ENCODE measurements at places on chromosomes 12 and 14. TPM values are rescaled to one million over a fixed set of nuclear protein-coding genes. Genes with fewer than 3 reads are reported as not detected.
A peak's percentile ranks its signal among the peaks of the same experiment; 100 is the strongest.

DNA sequence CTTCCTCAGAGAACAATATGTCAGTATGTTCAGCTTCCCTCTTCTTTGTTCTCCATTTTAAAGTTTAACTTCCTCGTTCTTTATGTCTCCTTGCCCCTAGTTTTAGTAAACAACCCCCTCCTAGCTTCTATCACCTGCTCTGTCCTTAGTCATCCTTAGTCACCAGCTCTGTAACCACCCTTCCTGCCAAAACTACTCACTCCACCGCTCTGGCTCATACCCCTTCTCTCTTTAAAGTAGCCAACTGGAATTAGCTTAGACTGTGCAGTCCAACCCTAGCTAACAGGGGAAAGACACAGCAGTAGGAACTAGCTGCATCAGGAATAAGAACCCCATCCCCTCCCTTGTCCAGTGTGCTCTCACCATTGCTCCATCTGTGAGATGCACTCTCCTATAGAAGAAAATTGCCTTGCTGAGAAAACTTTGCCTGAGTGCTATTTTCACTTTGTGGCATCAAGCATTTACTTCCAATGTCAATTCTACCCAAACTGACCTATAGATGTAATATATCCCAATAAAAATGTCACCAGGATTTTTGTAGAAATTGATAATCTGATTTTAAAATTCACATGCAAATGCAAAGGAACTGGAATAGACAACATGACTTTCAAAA lies 603.2 kb downstream of the C12orf50 start:
- no peaks in the 10 kb centered on the region for H3K36me3 ChIP-seq
- no peak overlapping the region for H3K27ac ChIP-seq
- H3K4me1 ChIP-seq = no peaks in the 10 kb centered on the region

Gene PIP4P1
- total RNA-seq = 29.7 TPM

DNA sequence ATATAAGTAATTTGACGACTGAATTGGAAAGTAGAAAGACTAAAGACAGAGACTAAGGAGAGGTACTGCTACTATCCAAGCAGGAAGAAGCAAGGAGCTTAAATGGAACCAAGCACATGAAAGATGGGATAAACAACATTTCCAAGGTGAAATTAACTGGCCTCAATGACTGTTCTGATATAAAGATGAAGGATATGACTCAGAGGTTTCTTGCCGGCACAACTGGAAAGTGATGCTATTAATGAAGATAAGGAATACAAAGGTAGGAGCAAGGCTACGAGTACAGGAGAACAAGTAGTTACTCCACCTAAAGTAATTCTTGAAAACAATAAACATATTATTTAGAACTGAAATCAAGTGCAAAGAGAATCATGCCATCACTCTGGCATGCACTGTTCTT lies 6.4 kb downstream of the SNX6 start:
- peaks cover 39% of the 10 kb centered on the region for H3K36me3 ChIP-seq
- H3K4me3 ChIP-seq = no peak overlapping the region
- peak overlapping the region; percentile 39 for H3K27ac ChIP-seq
- H3K4me1 ChIP-seq = peaks cover 83% of the 10 kb centered on the region
- no peak for DNase-seq
- no peaks in the 10 kb centered on the region for H3K27me3 ChIP-seq

GRCh38 chr14:101024686-101025085 lies 121.2 kb upstream of the RTL1 start:
- H3K27me3 ChIP-seq = no peaks in the 10 kb centered on the region
- H3K27ac ChIP-seq = no peak overlapping the region
- H3K4me3 ChIP-seq = no peak overlapping the region
- H3K4me1 ChIP-seq = no peaks in the 10 kb centered on the region

DNA sequence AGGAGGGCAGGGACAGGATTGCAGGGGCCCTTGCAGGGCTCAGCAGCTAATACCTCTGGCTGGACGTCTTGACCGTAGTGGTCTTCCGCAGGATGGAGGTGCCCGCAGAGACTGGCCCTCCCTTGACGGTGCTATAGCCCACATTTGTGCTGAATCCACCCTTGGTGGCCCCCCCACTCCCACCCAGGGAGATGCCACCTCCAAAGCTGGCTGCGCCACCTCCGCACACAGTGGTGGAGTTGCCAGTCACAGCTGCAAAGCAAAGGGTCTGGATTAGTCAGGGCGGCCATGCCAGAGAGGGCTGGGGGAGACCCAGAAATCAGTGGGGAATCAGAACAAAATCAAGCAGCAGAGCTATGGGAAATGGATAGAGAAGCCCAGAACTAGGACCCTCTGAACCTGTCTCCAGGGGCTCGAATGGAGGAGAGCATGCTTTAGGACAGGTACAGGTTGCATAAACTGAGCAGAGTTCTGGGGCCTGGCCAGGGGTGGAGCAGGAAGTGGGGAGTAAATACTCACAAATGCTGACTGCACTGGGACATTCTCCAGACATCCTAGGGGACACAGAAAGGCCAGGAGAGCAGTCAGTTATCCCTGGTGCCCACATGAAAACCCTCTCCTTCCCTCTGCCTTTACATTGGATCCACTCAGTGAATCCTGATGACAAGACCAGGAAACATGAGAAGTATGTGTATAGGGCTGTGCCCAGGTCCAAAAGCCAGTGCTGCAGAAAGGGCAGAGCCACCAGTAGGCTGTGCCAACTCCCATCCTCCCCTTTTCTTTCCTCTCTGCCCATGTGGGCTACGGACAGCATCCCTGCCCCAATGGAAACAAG lies 8.1 kb upstream of the KRT4 start:
- no peaks in the 10 kb centered on the region for H3K27me3 ChIP-seq
- no peak overlapping the region for H3K27ac ChIP-seq
- no peaks in the 10 kb centered on the region for H3K36me3 ChIP-seq
- no peaks in the 10 kb centered on the region for H3K4me1 ChIP-seq
- no peak overlapping the region for H3K4me3 ChIP-seq

GRCh38 chr12:104657726-104658484 lies 201.2 kb downstream of the CHST11 start:
- H3K4me1 ChIP-seq = peaks cover 4% of the 10 kb centered on the region
- H3K27ac ChIP-seq = no peak overlapping the region
- H3K27me3 ChIP-seq = no peaks in the 10 kb centered on the region
- DNase-seq = no peak
- no peak overlapping the region for H3K4me3 ChIP-seq
- H3K36me3 ChIP-seq = no peaks in the 10 kb centered on the region

Gene KLRD1
- 1.5 TPM for total RNA-seq

Gene ADSS1
- total RNA-seq = 6.1 TPM

Gene FBXO34
- total RNA-seq = 23.9 TPM

DNA sequence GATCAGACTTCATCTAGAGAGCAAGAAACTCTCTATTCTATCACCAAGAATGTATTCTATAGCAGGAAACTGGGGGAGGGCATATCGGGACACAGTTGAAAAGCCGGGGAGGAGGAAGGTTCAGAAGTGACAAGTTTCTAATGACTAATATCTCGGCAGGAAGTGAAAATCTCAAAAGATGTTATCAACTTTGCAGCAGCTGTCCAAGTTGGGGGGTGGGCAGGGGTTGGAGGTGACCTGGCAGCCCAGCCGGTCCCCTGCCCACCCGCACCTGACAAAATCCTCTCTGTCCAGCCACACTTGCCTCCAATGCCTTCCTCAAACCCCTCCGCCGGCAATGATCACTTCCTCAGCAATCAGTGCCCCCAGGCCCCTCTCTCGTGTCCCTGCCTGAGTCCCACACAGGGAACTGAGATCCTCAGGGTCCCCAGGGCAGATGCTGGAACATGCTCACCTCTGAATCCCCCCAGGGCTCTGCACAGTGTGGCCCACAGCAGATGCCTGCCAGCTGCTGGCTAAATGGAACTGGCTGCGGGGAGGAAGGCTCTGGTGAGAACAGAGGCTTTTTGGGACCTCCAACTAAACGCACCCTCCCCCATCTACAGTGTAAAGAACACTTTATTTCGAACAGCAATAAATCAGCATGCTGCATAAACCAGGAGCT lies 43.9 kb downstream of the CCDC88C start:
- H3K27ac ChIP-seq = peak overlapping the region; percentile 50
- no peak overlapping the region for H3K4me3 ChIP-seq
- DNase-seq = no peak
- no peaks in the 10 kb centered on the region for H3K27me3 ChIP-seq
- H3K4me1 ChIP-seq = no peaks in the 10 kb centered on the region
